OCI-LY7 (cell line): ENCODE measurements at places on chromosomes 12 and 14.
A peak's percentile ranks its signal among the peaks of the same experiment; 100 is the strongest.

GRCh38 chr12:1939801-1940607, 21.6 kb upstream of the CACNA2D4 start:
- DNase-seq: peak; percentile 80

GRCh38 chr12:26953447-26953846, 15.2 kb downstream of the FGFR1OP2 start:
- no peak for DNase-seq

GRCh38 chr12:31371256-31371620, 45.3 kb upstream of the SINHCAF start:
- DNase-seq: no peak

- DNase-seq: no peak
Observed at GRCh38 chr14:58690801-58691516, 53.2 kb downstream of the DACT1 start.

DNA sequence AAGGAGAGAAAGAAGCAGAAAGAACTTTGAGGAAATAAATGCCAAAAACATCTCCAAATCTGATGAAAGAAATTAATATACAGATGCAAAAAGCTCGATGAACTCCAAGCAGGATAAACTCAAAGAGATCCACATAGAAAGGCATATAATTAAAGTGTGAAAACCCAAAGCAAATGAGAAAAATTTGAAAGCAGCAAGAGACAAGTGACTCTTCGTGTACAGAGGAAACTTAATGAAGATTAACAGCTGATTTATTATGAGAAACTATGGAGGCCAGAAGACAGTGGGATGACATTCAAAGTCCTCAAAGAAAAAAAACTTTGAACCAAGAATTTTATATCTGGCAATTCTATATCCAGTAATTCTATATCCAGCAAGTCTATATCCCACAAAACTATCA, 163.0 kb upstream of the TMCC3 start:
- peak; percentile 59 for DNase-seq
